Stimulated activated CD8-positive, alpha-beta memory T cell treated with anti-CD3 and anti-CD28 coated beads, Interleukin-12 subunit alpha, Interleukin-12 subunit beta, amount 100 ng/mL, for 1 hour (primary cell): ENCODE measurements at places on chromosomes 2 and 18.

- DNase-seq, result no peak
These were observed 117.0 kb downstream of the DOCK10 start for GRCh38 chr2:224925061-224925809.

DNA sequence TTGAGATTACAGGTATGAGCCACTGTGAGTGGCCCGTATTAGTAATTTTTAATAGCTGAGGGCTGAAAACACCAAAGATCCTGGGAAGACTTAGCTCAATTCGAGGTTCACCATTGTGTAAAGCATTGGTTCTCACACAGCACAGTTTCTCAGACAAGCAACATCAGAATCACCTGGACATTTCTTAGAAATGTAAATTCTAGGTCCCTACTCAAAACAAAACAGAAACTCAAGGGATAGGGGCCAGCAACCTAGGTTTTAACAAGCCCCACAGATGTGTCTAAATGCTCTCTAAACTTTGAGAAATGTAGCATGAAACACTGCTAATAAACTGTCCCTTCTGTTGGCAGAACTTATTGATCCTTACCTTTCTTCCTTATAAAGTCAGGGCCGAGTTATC is 681.2 kb downstream of the RNF144A start:
- DNase-seq, result no peak

DNA sequence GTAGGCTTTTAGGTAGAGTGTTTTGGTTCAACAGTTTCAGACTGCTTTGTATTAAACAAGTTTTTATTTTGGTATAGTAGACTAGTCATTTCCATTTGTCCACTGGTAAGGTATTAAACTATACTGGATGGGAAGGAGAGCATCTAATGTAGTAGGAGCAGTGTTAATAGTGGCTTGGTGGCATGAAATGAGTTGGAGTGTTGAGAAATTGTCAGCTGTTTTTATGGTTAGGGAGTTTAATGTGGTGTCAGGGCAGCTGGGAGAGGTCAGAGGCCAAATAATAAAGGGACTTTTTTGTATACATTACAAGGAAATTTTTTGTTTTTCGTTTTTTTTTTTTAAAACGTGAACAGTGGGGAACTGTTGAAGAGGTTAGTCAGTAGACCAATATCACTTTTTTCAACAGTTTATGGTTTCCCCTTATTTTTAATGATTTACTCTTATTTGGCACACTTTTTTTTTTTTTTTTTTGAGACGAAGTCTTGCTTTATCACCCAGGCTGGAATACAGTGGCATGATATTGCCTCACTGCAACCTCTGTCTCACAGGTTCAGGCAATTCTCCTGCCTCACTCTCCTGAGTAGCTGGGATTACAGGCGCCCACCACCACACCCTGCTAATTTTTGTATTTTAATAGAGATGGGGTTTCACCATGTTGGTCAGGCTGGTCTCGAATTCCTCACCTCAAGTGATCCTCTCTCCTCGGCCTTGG is 21.2 kb downstream of the ACTR3 start:
- no peak for DNase-seq

GRCh38 chr18:67670024-67670543 is 153.6 kb upstream of the DSEL start:
- no peak for DNase-seq

DNA sequence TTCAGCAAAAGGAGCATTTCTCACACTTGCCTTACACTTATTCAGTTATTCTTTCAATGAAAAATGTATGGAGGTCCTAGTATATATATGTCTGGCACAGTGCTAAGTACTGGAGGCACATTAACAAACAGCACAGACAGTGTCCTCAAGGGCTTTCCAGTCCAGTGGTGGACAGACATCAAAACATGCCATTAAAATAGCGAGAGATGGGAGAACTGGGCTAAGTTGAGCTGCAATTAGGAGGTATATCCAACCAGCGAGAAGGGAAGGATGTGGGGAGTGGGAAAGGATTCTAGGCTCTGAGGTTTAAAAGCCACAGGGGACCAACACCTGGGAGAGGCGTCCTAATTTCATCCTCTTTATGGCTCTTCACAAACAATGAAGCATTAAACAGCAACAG is 127.5 kb upstream of the TTC39C start:
- DNase-seq, result no peak

DNA sequence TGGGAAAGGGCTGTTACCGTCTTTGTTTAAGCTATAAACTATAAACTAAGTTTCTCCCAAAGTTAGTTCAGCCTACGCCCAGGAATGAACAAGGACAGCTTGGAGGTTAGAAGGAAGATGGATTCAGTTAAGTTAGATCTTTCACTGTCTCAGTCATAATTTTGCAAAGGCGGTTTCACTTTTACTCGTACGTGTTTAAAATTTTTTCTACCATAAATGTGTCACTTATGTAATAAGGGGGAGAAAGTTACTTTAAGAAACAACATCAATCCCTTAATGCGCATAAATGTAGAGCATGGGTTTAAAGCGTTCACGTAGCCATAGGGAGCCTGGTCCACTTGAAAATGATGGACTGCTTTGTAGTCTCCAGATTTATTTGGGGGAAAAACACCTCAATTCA is 71.3 kb downstream of the SNORC start:
- no peak for DNase-seq

- no peak for DNase-seq
These were observed 34.6 kb upstream of the IL37 start for GRCh38 chr2:112876257-112876970.

DNA sequence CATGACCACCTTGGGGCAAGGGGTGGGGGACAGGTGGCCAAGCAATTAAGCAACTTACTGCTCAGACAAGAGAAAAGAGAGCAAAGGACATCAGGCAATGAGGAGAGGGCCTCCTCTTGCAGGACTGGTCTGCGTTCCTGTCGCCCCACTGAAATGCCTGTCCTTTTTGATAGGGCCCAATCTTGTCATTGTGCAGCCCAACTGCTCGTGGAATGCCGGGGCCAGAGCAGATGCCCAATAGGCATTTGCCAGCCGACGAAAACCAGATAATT is 104.5 kb upstream of the SH3BP4 start:
- DNase-seq, result no peak

DNA sequence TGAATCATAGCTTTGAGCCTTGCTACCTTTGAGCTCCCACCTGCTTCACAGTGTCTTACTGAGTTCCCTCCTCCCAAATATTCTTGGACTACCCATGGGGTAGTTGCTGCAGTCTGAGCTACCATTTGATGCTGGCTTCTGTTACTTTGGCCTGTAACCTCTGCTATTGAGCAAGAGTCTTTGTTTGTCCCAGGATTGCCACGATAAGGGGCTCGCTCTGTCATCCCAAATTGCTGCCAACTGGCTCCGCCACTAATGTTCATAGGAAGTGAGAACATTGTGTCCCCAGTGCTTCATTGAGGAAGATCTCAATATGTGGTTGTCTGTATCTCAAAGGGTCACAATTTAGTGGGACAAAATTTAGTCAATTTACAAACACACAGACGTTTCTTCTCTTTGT is 103.8 kb downstream of the TRIM43 start:
- DNase-seq, result no peak

- DNase-seq, result no peak
These were observed 4.3 kb upstream of the RAB6C start for GRCh38 chr2:129975016-129975774.

GRCh38 chr18:37935086-37935485 is 369.5 kb upstream of the CELF4 start:
- DNase-seq, result no peak

GRCh38 chr2:123971564-123972318 is 53.3 kb upstream of the CNTNAP5 start:
- DNase-seq, result no peak
